ENCODE measurements at places on chromosomes 3 and 15.
A peak's percentile ranks its signal among the peaks of the same experiment; 100 is the strongest.

GRCh38 chr3:46699676-46700523 is 1.3 kb upstream of the TMIE start:
- DNase-seq: no peak

- no peak for DNase-seq
Observed at GRCh38 chr3:175068587-175068986, 209.5 kb downstream of the NAALADL2 start.

GRCh38 chr3:62416144-62416543 is 42.8 kb upstream of the FEZF2 start:
- DNase-seq: no peak

- DNase-seq: no peak
Observed at GRCh38 chr3:172868582-172869200, 118.2 kb downstream of the ECT2 start.

DNA sequence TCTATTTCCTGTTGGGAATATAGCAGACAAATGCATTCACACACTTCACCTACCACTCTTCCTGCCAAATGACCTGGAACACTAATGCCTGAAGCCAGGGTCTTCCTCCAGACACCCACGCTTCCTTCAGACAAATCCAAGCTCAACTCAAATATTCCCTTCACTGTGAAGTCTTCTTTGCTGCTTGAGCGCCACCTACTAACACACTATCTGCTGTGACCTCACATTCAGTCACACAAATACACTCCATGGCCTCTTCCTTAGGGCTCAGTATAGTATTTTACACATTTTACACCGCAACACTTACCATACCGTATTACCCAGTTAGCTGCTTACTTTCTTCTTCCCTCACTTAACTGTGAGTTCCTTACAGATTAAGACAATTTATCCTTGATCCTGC is 149.4 kb downstream of the SHOX2 start:
- DNase-seq: no peak

- DNase-seq: no peak
Observed at GRCh38 chr3:170517242-170517945, 68.5 kb downstream of the SLC7A14 start.

GRCh38 chr3:632571-633170 is 436.1 kb downstream of the CHL1 start:
- DNase-seq: peak; percentile 36

DNA sequence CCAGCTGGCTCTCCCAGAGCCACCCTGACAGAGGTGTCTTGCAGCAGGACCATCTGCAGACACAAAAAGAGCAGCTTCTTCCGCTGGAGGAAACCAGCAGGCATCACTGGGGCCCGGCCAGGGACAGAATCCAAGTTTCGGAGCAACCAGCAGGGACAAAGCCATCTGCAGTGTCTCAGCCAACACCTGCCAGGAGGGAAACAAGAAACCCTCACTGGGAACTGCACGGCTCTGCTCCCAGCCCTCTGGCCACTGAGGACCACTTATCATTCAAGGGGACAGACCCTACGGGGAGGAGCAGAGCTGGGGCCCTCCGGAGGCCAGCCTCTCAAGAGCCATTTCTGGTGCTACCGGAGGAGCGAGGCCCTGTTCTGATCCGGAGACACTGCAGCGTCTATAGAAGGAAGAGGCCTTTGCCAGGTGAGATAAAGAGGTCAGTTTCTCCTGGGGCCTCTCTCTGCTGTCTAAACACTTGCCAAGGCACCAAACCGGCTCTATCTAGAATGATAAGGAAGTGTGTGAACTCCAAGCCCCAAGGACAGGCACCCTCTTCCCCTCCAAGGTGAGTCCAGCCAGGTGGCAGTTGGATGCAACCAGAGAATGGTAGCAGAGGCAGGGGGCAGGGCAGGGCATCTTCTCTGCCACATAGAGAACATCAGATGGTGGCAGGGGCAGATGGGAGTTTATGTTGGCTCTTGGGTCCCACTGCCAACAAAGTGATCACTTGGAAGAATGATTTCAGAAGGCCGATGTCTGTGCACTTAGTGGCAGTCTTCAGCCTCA is 89.0 kb downstream of the CHSY1 start:
- DNase-seq: no peak

DNA sequence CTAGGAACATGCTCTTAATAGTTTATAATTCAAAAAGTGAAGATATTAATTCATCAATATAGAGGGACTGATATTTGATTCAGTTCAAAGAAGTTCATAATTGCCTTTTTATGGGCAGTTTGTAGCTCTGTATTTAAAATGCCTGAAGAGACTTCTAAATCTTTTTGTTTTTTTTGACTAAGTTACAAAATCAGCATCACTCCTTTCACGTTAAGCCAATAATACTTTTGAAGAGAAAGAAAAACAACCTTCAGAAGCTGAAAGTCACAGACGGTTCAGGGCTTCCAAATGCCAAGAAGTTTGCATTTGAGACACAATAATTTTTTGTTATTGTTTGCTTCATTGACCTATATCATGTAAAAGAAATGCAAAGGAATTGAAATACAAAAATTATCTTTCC is 394.6 kb upstream of the NR2F2 start:
- no peak for DNase-seq

DNA sequence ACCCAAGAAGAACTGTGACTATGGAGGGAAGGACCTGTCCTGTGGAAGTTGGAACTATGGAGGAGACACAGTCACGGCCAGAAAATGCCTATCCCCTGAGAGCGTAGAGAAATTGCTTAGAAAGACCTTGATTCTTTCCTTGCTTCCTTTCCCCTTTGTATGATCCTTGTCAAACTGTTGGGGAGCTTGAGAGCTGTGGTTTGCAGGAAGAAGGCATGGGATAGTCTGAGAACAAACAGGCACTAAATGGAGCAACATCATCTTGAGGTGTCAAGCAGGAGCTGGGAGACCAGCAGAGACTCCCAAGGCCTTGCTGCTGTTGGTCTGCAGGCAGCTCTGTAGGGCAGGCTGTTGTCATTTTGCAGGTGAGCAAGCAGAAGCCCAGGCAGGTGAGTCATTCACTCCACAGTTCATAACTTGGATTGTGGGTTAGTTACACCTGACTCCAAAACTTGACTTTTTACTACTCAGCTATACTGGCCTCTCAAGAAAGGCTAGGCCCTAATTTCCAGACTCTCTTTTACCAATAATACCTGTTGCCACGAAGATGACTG is 298.9 kb downstream of the LRTM1 start:
- no peak for DNase-seq

DNA sequence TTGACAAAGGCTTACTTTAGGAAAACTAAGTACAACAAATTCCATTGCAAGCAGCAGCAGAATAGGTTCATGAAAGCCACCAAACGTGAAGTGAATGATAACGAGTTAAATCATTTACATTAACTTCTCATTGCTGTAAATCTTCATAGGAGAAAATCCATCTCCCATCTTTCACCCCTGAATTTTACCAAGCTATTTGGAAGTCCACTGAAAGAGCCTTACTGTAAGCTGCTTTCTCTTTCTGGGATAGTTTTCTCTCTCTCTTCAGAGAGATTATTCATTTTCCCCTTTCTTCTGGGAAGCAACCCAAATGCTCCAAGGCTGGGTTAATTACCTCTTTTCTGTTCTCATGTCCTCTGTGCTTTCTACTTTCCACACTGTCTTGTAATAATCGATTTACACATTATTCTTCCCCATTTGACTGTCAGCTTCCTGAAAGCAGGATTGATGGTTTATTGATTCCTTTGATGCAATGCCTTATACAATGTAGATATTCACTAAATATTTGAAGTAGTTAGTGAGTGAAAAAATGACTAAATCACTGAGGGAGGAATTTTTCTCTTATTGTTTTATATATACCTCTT is 914.3 kb upstream of the ARPP21 start:
- DNase-seq: no peak

GRCh38 chr15:55250941-55251340 is 38.7 kb downstream of the RAB27A start:
- DNase-seq: no peak

GRCh38 chr15:69546182-69546581 is 93.6 kb downstream of the RPLP1 start:
- no peak for DNase-seq

DNA sequence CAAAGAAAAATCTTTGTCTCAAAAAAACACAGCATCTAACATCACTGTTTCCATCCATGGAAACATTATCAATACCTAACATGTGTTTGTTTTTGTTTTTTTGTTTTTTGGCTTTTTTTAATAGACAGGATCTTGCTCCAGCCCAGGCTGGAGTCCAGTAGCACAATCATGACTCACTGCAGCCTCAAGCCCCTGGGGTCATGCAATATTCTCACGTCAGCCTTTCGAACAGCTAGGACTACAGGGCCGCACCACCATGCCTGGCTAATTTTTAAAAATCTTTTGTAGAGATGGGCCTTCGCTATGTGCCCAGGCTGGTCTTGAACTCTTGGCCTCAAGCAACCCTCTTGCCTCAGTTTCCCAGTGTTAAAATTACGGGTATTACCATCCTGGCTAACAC is 52.8 kb downstream of the RAF1 start:
- DNase-seq: no peak

DNA sequence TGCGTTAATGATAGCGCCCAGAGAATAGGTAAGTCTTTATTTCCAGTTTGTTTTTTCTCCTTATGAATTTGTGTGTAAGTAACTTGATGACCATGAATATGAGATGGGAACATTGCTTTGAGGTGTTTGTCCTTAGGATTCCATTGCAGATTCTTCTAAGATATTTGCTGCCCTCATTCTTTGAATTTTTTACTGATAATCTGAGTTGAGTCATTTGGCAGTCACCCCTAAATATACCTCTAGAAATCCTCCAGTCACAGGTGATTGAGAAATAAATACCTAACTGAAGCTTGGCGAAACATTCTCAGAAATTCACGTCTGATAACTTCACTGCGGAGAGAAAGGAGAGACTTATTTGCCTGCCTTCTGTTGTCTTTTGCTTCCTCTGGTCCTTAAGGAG is 345.5 kb downstream of the SQOR start:
- DNase-seq: no peak

DNA sequence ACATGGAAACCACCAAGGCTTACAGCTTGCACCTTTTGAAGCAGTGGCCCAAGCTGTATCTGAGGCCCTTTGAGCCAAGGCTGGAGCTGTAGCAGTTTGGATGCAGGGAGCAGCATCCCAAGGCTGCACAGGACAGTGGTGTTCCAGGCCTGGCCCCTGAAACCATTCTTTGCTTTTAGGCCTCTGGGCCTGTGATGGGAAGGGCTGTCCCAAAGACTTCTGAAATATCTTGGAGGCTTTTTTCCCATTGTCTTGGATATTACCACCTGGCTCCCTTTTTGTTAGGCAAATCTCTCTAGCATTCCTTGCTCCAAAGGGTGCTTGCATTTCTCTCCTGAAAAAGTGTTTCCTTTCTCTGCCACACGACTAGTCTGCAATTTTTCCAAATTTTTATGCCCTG is 302.8 kb upstream of the MDFIC2 start:
- no peak for DNase-seq

- no peak for DNase-seq
Observed at GRCh38 chr3:194315965-194316361, 35.2 kb downstream of the CPN2 start.

- no peak for DNase-seq
Observed at GRCh38 chr3:197242784-197243432, 55.5 kb downstream of the DLG1 start.

Data from right kidney (tissue), 9 donors.